HT-29 (cell line): ENCODE measurements at places on chromosomes 4 and X. TPM values are rescaled to one million over a fixed set of nuclear protein-coding genes. Genes with fewer than 3 reads are reported as not detected.
A peak's percentile ranks its signal among the peaks of the same experiment; 100 is the strongest.

Gene CLTRN
- 0.13 TPM in 1 of 2 replicates, not detected in the other for total RNA-seq

DNA sequence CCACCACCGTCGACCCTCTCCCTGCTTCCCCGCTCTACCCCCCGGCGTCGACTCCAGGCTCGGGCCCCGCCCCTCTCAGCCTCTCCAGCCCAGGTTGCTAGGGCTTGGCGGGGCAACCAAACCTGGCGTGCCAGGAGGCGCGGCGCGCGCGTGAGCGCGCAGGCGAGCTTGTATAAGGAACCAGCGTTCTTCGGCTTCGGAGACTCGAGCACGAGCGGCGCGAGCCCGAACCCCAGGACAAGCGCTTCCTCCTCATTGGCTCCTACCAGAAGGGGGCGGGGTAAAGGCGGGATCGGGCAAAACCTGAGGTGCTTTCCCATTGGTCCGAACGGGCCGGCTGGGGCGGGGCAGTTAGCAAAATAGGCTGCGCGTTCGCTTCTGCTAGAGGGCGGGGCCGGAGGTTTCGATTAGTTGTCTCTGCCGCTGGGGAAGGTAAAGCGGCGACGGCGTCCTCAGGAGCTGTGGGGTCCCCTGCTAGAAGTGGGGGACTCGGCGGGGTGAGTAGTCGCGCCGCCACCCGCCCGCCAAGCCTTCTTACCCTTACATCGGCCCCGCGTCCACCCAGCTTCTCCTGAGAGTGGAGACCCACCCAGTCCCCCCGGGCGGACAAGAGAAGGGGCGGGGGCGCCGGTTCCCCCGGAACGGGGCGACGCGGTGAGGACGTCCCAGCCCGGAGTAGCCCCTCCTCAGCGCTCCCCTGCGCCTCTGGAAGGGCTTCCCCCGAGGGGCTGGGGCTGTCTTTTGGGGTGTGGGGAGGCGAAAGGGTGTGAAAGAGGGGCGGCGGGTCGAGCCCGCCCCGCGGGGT is at the start of gene CDKL5:
CDKL5 (plus strand) TSS at position 410 of the 805 bp plus-strand sequence. CDS start 81,489 bp downstream, outside the sequence.
- peak; percentile 95 for DNase-seq

GRCh38 chrX:119130911-119131310 is 3.3 kb upstream of the KIAA1210 start:
- no peak for DNase-seq

DNA sequence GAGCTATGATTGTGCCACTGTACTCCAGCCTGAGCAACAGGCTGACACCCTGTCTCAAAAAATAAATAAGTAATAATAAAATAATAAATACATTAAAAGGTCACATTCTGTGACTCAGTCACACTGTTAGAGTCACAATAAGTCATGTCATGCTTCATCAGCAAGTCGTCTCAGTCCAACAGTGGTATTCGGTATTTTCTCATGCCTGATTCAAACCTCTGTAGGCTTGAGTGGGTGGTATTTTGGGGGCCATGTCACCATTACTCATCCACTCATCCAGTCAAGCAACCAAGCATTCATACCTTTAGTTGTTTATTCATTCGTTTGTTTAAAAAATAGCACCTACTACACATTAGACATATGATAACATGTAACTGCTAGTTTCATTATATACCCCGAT is 46.9 kb downstream of the SUPT20HL2 start:
- no peak for DNase-seq

Gene MAGEA3
- 9.1 and 10.0 TPM in 2 replicates for total RNA-seq

- DNase-seq: no peak
Observed at GRCh38 chrX:84415140-84415539, 87.1 kb downstream of the HDX start.

Gene BGN
- total RNA-seq: 14.0 and 23.2 TPM in 2 replicates

Gene IQSEC2
- total RNA-seq: 11.7 and 13.5 TPM in 2 replicates

Gene VEGFD
- total RNA-seq: 0.08 TPM in 1 of 2 replicates, not detected in the other

GRCh38 chrX:136221851-136222513 is 29.2 kb downstream of the MAP7D3 start:
- DNase-seq: no peak

- no peak for DNase-seq
Observed at GRCh38 chr4:8316911-8317351, 47.4 kb downstream of the HTRA3 start.

Gene PAK3
- total RNA-seq: not detected in 2 replicates

Gene COX18
- total RNA-seq: 19.1 and 33.7 TPM in 2 replicates
